ENCODE measurements at places on chromosomes 1 and 21.

DNA sequence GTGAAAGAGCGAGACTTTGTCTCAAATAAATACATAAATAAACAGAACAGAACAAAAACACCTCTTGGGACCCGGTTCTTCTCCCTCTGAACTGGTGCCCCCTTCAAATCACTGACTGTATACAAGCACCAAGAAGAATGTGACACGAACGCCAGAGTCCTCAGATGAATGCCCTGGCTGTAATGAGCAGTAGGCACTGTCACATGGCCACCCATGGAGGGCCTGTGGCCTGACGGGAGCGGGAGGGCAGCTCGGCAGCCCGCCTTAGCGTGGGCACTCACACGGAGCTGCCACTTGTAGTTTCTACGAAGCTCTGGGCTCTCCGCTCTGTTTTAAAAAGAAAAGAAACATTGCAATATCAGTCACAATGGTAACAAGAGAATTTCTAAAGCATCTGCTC lies 146.0 kb downstream of the PEX14 start:
- no peak for DNase-seq

DNA sequence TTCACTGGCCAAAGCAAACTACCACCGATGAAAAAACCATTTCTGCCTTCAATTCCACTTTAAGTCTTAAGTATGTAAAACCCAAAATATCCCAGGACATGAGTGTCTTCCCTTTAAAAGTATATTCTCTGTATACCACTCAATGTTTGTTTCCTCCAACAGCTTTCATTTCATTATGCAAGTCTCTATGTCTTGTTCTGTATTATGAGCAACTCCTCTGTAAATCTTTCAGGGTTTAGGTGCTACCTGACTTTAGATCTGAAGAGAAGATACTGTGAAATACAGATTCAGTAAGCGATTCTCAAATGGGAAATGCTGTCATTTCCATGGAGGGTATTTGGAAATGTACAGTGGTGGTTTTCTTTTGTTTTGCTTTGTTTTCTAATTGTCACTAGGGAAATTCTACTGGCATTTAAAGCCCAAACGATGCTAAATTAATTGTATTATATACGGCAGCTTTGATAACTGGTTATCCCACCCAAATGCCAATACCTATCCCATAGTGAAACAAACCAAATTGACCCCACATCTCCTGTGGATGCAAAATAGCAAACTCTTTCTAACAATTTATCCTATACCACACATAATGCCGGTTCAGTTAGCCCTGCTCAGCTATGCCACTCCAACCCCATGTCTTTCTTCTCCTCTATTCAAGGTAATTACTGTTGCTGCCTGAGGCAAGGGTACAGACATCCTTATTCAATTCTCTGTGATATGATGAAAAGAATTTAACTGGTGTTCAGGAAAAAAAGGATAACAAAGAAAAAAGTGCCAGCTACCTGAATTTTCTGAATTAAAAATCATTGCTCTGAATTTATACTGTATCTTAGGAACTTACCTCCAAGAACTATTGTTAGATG lies 182.8 kb downstream of the EIF4G3 start:
- DNase-seq, result no peak

DNA sequence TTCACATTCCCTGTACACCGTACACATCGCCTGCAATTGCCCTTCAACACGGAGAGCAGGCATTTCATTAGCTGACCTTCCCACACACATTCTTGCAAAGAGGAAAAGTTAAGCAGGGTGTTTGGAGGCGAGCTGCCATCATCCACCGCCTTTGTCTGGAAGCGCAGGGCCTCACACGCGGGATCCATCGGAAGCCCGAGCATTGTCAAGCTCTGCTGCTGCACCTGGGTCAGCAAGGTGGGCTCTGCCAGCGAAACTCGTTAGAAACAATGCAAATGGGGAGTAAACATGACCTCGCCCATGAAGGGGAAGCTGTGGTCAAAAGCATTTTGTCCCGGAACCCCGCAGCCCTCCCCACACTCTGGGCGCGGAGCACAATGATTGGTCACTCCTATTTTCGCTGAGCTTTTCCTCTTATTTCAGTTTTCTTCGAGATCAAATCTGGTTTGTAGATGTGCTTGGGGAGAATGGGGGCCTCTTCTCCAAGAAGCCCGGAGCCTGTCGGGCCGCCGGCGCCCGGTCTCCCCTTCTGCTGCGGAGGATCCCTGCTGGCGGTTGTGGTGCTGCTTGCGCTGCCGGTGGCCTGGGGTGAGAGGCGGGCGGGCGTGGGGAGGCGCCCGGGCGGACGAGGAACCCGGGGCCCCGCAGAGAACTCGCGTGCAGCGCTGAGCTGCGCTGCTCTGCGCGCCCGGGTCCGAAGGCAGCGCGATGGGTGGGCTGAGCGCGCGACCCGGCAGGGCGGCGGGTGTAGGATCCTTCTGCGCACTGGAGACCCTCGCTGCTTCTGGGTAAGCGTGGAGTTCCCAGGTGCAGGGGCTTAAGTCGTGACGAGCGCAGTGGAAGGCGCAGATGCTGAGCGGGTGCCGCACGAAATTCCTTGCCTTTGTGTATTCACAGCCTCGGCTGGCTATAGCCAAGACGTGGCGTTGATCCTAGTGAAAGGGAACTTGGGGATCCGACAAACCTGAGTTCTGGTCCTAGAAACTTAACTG lies at the start of gene CR1:
Gene CR1 (plus strand): TSS at position 357 of the 992 bp plus-strand sequence. CDS start 111 bp downstream, at position 468.
- DNase-seq, result no peak

DNA sequence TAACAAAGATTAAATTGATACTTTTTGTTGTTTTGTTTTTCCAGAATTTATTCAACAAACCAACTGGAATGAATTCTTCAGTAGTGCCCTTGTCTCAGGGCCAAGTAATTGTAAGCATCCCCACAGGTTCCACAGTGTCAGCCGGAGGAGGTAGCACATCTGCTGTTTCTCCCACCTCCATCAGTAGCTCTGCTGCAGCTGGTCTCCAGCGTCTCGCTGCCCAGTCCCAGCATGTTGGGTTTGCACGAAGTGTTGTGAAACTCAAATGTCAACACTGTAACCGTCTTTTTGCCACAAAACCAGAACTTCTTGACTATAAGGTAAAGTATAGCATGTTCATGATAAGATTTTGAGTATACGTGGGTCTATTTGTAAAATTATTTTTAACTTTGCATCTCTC lies 118.5 kb downstream of the ZMYM4 start:
- DNase-seq, result no peak

DNA sequence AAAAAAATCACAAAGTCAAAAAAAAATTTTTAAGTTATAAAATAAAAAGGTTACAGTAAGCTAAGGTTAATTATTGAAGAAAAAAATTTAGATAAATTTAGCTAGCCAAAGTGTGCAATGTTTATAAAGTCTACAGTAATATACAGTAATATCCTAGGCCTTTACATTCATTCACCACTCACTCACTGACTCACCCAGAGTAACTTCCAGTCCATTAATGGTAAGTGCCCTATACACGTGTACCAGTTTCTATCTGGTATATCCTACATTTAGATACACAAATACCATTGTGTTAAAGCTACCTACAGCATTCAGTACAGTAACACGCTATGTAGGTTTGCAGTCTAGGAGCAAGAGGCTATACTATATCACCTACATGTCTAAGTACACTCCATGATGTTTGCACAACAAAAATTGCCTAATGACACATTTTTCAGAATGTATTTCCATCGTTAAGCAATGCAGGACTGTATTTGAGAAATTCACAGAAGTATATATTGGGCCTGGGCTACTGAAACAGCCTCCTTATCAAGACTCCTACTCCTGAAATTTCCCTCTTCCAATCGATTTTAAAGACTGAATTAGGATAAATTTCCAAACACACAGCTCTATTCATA lies 155.1 kb downstream of the COP1 start:
- no peak for DNase-seq

- no peak for DNase-seq
Measured at GRCh38 chr1:154859786-154860155, 10.3 kb downstream of the KCNN3 start.

- DNase-seq, result no peak
Measured at GRCh38 chr1:181817091-181817490, 244.4 kb downstream of the ZNF648 start.

DNA sequence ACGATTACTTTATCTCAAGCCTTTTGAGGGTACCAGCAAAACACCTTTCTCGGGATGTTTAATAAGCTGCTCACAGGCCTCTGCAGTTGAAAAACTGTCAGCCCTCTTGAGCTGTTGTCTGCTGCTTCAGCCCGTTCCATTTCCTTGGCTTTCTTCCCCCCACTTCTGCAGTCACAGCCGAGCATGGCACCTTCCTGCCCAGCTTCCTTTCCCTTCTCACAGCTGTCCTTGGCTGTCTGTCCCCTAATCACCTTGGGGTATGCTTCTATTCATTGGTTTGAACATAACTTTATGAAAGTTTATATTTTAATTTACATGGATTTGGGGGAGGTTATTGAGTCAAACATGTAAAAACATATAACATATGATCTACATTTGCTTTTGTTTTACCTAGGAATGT lies 6.9 kb upstream of the PROX1 start:
- no peak for DNase-seq

DNA sequence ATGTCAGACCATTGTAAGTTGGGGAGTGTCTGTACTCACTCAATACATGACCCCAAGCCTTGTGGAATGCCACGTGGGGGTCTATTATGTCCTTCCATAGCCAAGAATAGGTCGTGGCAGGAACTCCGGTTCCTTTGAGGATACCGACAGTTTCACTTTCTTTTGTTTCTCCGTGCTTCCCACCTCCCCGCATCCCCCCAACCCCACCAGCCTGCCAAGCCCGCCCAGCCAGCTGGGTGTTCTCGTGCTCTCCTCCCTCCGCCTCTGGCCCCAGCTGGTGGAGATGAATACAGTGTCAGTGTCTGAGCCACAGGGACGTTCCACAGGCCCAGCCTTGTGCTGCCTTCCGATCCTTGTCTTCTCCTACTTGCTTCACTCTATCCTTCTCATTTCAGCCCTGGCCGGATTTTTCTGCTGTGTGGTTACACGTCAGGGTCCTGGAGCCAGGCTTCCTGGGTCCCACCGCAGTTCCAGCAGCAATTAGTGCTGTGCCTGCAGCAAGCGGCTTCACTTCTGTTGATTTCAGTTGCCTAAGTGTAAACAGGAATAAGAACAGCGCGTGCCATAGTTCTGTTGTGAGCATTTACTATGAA lies 4.1 kb upstream of the AGTRAP start:
- DNase-seq, result peak; percentile 54

- DNase-seq, result no peak
Measured at GRCh38 chr21:41740604-41741252, 26.1 kb downstream of the RIPK4 start.

DNA sequence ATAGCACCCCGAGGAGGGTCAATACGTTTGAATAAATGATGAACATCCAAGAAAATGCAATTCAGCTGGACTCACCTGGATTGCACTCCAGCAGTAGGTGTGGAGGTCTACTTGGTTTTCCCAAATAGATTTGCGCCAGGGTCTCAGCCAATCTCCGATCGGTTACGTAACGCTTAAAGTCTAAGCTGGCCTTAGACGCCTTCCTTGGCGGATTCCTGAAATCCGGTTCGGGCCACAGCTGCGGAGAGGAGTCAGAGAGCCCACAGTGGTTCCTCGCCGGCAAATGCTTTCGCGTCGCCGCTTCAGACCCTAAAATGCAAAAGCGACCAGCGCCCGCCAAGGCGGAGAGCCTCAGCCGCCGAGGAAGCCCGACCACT lies 322 bp downstream of the TFB2M start:
- DNase-seq, result no peak

DNA sequence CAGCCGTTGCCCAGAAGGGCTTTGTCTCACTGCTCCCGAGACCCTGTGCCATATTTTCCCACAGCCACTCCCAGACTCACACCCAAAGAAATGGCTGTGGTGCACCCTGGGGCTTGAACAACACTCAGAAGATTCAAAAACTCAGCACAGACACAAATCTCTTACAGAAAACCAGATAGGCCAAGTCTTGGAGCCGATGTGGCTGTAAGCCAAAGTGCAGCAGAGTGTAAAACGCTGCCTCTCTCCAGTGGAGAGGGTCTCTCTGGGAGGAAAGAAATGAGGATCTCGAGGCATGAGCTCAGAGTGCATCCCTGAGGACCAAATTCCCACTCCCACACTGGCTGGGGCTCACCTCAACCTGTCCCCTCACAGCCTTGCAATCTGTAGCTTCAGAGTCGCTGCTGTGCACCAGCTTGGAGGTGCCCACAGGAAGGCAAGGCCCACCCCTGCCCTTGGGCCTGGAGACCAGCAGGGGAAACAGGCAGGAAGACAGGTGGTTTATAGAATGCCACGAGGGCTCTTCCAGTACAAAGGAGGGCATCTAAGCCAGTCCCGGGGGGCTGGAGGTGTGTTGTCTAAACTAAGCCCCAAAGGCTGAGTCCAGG lies 171.3 kb upstream of the AJAP1 start:
- no peak for DNase-seq

All from colonic mucosa (tissue), 4 donors.